ENCODE measurements at places on chromosomes 16 and 17. TPM values are rescaled to one million over a fixed set of nuclear protein-coding genes. Genes with fewer than 3 reads are reported as not detected.

HBM gene
- polyA plus RNA-seq: not detected

PPY gene
- polyA plus RNA-seq: not detected

CNGB1 gene
- 0.04 TPM for polyA plus RNA-seq

TLCD3B gene
- 0.04 TPM for polyA plus RNA-seq

NRN1L gene
- 1.5 TPM for polyA plus RNA-seq

TSPAN10 gene
- 0.56 TPM for polyA plus RNA-seq

PTX4 gene
- polyA plus RNA-seq: not detected

CCDC57 gene
- 16.3 TPM for polyA plus RNA-seq

PIRT gene
- 0.01 TPM for polyA plus RNA-seq

ESRP2 gene
- 80.5 TPM for polyA plus RNA-seq

MYO15B gene
- 89.5 TPM for polyA plus RNA-seq

HBQ1 gene
- not detected for polyA plus RNA-seq

SEPTIN12 gene
- not detected for polyA plus RNA-seq

EPOP gene
- 1.1 TPM for polyA plus RNA-seq

IKZF3 gene
- polyA plus RNA-seq: 0.84 TPM

C16orf92 gene
- not detected for polyA plus RNA-seq

CD79B gene
- 1.2 TPM for polyA plus RNA-seq

HES7 gene
- 0.24 TPM for polyA plus RNA-seq

RNF227 gene
- polyA plus RNA-seq: 3.5 TPM

ZNF597 gene
- polyA plus RNA-seq: 0.53 TPM

FOXO3B gene
- 0.33 TPM for polyA plus RNA-seq

GPRC5C gene
- 6.7 TPM for polyA plus RNA-seq

BRIP1 gene
- 1.7 TPM for polyA plus RNA-seq

KRTAP2-3 gene
- polyA plus RNA-seq: 0.10 TPM

KCNH6 gene
- polyA plus RNA-seq: not detected

DPEP3 gene
- polyA plus RNA-seq: not detected

MT1H gene
- polyA plus RNA-seq: 32.9 TPM

PPM1E gene
- polyA plus RNA-seq: 0.04 TPM

ADAD2 gene
- 3.6 TPM for polyA plus RNA-seq

DNAI2 gene
- polyA plus RNA-seq: not detected

TMEM238L gene
- polyA plus RNA-seq: 8.1 TPM

WFIKKN1 gene
- 0.11 TPM for polyA plus RNA-seq

TP53TG3F gene
- 0.07 TPM for polyA plus RNA-seq

C1QL1 gene
- polyA plus RNA-seq: 0.57 TPM

CEP112 gene
- 1.6 TPM for polyA plus RNA-seq

CCL8 gene
- polyA plus RNA-seq: 0.08 TPM

NPIPA5 gene
- polyA plus RNA-seq: 25.8 TPM

TAT gene
- polyA plus RNA-seq: not detected

OR1F1 gene
- polyA plus RNA-seq: not detected

TIGD7 gene
- polyA plus RNA-seq: 1.5 TPM

KRTAP1-1 gene
- polyA plus RNA-seq: 0.16 TPM

CCDC154 gene
- polyA plus RNA-seq: 0.44 TPM

C1QTNF1 gene
- 6.0 TPM for polyA plus RNA-seq

PRCD gene
- polyA plus RNA-seq: 3.0 TPM

RABEP1 gene
- polyA plus RNA-seq: 8.8 TPM

ZNF764 gene
- polyA plus RNA-seq: 3.1 TPM
